HCT116 (cell line): ENCODE measurements at places on chromosomes 4 and X. TPM values are rescaled to one million over a fixed set of nuclear protein-coding genes. Genes with fewer than 3 reads are reported as not detected.

- no peak for DNase-seq
These were observed 39.5 kb upstream of the MAP3K15 start for GRCh38 chrX:19554786-19555185.

GRCh38 chr4:189988877-189989431 is 38.1 kb downstream of the FRG2 start:
- no peak for DNase-seq

DNA sequence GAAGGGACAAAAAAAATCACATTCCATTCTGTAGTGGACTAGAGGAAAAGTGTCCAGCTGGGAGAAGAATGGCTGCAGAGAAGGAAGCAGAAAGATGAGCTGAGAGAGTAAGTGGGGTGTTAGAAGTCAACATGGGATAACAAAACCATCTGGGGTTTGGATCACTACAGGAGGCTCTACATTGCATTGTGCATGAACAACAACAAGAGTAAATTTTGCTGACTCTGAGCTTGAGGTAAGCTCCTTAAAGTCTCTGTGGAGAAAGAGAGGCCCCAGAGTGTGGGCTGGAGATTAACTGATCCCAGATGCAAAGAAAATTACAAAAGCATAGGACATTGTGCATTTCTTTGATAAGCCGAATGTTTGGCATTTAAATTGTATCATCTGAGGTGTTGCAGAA is 128.9 kb downstream of the UGT8 start:
- no peak for DNase-seq

- no peak for DNase-seq
These were observed 1492.2 kb upstream of the TENM3 start for GRCh38 chr4:180751009-180751408.

DNA sequence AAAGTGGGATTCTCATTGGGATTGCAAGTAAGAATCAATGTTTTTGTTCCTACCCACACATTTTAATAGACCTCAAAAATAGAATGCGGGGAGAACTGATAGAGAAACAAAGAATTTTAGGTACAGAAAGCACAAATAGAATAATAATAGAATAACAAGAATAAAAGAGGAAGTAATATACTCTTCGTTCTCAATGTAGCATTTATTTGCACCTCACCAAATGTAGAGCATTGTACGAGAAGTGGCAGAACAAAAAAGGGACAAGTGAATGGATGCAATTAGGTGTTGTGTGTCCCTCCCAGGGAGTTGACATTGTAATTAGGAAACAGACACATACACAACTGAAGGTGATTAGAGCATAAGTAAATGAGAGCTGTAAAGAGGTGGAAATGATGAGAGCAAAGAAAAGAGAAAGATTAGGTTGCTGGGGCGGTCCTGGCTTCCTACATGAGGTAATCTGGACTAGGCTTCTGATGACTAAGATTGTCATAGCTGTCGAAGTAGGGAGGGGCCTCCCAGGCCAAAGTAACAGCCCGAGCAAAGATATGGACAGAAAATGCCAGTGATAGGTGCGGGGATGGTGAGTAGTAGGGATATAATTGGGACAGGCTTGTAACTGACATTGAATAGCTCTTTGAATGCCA is 10.4 kb downstream of the RAB9A start:
- no peak for DNase-seq

- DNase-seq, result no peak
These were observed 427.1 kb upstream of the FAM47C start for GRCh38 chrX:36581030-36581429.

GRCh38 chrX:5788910-5789309 is 439.8 kb downstream of the NLGN4X start:
- DNase-seq, result no peak

- no peak for DNase-seq
These were observed 18.8 kb upstream of the CENPU start for GRCh38 chr4:184752496-184753275.

DNA sequence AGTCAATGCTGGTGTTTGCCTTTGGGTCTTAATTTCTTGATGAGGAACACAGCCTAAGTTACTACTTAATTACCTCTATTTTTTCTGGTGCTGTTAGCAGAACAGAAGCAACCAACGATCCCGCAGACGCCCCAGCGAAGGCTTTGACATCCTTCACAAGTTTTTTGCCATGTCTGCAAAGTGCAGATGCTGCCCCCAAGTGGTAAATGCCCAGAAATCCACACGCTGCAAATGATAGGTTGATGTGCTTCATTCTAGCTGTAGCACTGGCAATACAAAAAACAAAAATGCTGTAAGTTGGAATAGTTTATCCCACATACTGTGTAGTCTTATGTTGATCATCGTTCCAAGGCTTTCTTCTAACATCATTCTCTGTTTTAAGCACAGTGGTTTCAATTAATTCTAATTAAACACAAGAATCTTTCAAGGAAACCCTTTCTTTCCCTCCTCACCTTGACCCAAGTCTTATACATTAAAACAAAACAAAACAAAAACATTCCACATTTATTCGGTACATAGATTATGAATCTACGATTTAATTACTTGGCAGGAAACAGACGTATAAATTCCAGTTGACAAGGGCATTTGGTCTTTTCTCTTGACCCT is 1.2 kb downstream of the PNPLA4 start:
- DNase-seq, result peak; percentile 27

DNA sequence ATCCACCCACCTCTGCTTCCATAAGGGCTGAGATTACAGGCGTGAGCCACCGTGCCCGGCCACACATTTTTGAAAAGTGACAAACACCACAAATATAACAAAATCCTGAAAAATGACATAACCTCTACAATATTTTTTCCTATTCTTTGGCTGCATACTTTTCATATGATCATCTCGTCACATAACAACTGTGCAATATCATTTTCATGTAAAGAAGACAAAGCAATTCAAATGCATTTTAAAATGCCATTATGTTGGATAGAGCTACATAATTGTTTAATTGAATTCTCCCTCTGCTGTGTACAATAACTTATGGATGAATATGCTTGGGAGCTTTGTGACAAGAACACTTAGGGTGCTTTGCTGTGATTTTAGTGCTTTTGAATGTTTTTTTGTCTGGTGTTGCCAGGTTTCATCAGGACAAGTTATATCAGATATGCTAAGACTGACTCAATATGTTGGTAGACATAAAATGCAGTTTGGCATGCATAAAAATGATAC is 132.9 kb downstream of the CHIC2 start:
- no peak for DNase-seq

- DNase-seq, result no peak
These were observed 101.5 kb upstream of the LIMCH1 start for GRCh38 chr4:41436419-41436818.

DNA sequence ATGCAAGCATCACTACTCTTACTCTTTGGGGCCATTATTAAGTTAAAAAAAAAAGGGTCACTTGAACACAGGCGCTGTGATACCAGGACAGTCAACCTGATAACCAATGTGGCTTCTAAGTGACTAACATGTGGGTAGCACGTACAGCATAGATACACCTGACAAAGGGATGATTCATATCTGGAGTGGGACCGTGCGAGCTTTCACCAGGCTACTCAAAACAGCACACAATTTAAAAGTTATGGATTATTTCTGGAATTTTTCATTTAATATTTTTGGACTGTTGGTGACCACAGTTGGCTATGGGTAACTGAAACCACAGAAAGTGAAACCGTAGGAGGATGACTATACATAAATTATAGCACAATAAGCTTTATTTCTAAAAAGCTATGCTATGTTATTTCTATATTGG is 113.8 kb upstream of the STIM2 start:
- DNase-seq, result no peak

- DNase-seq, result no peak
These were observed 848 bp downstream of the ACSL4 start for GRCh38 chrX:109732017-109732801.

DNA sequence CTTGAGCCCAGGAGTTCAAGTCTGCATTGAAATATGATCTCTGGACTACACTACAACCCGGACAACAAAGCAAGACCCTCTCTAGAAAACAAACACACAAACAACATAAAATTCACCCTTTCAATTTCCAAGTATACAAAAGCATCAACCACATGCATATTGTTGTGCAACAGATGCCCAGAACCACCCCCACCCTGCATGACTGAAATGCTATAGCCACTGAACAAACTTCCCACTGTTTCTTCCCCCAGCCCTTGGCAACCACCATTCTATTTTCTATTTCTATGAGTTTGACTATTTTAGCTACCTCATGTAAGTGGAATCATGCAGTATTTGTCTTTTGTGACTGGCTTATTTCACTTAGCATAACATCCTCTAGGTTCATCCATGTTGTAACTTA is 14.2 kb upstream of the C4orf51 start:
- no peak for DNase-seq

FABP2 gene
- total RNA-seq, result not detected

PFKFB1 gene
- 0.81 TPM for total RNA-seq
